ENCODE measurements at places on chromosomes 13 and 19. TPM values are rescaled to one million over a fixed set of nuclear protein-coding genes. Genes with fewer than 3 reads are reported as not detected.

PSG11 gene
- not detected for total RNA-seq

RFXANK gene
- total RNA-seq: 83.8 TPM

IL4I1 gene
- 16.7 TPM for total RNA-seq

KLK1 gene
- total RNA-seq: 2.3 TPM

GRCh38 chr13:76471486-76471885 lies 414.7 kb downstream of the KCTD12 start:
- H3K27me3 ChIP-seq: peaks cover 9% of the 10 kb centered on the region
- H3K36me3 ChIP-seq: no peaks in the 10 kb centered on the region
- no peak for DNase-seq
- H3K4me1 ChIP-seq: no peaks in the 10 kb centered on the region

DNA sequence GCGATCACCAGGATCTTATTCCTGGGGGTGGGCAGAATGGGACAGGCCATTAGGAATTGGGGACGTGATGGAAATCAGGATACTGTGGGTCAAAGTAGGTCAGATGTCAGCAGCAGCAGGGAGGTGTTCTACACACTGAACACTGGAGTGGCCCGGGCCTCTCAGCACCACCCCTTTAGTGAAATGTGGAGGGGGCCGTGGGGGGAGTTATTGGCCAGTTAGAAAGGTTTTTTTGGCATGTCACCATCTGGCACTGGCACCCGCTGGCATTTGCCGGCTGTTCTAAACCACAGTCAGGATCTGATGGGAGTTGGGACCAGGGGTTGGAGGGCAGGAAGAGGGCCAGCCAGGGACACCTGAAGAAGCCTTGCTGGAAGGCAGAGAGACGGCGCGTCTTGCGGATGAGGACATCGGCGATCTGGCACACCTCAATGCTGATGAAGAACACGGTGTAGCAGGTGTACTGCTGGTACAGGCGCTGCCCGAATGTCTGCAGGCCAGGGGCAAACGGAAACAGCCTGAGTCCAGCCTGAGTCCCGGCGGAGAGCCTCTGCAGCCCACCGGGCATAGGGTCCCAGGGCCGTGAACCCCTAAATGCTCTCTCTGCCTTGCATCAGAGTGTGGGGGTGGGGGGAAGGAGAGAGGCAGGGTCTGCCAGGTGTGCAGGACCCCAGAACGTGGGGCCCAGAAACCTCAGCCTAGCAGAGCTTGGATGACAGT lies 5.8 kb downstream of the TMEM147 start:
- DNase-seq: no peak
- H3K27me3 ChIP-seq: no peaks in the 10 kb centered on the region
- H3K4me3 ChIP-seq: no peak overlapping the region
- H3K36me3 ChIP-seq: peaks cover 2% of the 10 kb centered on the region

GRCh38 chr13:75175575-75175974 lies 306.4 kb downstream of the TBC1D4 start:
- H3K36me3 ChIP-seq: no peaks in the 10 kb centered on the region
- H3K4me3 ChIP-seq: no peak overlapping the region
- H3K4me1 ChIP-seq: peaks cover 4% of the 10 kb centered on the region

DNA sequence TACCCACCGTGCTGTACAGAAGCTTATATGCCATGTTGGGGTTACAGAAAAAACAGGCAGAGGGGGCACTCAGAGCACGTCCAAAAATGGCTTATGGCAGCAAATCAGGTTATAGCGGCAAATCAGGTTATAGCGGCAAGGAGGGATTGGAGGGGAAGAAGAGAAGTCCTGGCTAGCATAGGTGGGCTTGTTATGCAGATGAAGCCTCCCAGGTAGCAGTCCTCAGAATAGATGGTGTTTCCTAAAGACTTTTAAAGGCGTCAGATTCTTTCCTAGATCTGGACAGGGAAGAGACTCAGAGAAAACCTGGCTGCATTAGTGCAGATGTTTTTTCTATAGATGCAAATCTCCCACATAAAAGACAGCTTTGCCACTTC lies 19.8 kb upstream of the PLEKHF1 start:
- H3K27ac ChIP-seq: no peak overlapping the region
- DNase-seq: no peak
- no peaks in the 10 kb centered on the region for H3K27me3 ChIP-seq
- peaks cover 17% of the 10 kb centered on the region for H3K4me1 ChIP-seq
- H3K4me3 ChIP-seq: peak overlapping the region; percentile 78

DNA sequence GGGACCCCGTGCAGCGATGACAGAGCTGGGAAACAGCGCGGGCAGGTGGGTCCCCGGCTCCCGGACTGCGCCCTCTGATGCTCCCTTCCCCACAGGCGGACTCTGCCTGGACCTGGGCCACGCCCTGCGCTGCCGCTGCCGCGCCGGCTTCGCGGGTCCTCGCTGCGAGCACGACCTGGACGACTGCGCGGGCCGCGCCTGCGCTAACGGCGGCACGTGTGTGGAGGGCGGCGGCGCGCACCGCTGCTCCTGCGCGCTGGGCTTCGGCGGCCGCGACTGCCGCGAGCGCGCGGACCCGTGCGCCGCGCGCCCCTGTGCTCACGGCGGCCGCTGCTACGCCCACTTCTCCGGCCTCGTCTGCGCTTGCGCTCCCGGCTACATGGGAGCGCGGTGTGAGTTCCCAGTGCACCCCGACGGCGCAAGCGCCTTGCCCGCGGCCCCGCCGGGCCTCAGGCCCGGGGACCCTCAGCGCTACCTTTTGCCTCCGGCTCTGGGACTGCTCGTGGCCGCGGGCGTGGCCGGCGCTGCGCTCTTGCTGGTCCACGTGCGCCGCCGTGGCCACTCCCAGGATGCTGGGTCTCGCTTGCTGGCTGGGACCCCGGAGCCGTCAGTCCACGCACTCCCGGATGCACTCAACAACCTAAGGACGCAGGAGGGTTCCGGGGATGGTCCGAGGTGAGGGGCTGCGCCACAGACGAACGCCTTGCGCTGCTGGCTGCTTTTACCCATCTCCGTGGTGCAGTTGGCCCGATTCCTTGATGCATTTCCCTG lies 7.8 kb upstream of the SELENOV start:
- DNase-seq: peak; percentile 71
- no peaks in the 10 kb centered on the region for H3K36me3 ChIP-seq
- no peak overlapping the region for H3K27ac ChIP-seq
- H3K27me3 ChIP-seq: peaks cover 59% of the 10 kb centered on the region

DNA sequence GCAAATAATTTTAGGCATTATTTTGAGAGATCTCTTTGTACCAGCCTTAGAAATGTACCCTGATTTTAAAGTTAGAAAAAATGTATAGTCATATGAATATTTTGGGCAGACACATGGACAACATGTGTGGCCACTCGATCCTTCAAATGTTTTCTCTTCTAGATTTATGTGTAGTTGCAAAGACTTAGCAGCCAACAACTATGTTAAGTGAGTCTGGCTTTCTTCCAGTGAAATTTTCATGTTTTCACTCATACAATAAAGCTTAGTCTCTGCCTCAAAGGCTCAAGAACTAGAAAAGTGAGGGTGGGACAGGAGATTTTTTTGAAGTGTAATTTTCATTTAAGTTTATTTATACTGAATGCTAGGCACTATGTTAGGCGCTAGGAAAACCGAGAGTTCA lies 207.7 kb upstream of the DACH1 start:
- H3K4me1 ChIP-seq: no peaks in the 10 kb centered on the region
- no peaks in the 10 kb centered on the region for H3K27me3 ChIP-seq
- no peak overlapping the region for H3K27ac ChIP-seq
- no peak for DNase-seq

- H3K27ac ChIP-seq: no peak overlapping the region
- no peaks in the 10 kb centered on the region for H3K4me1 ChIP-seq
- no peak for DNase-seq
- no peaks in the 10 kb centered on the region for H3K27me3 ChIP-seq
- no peaks in the 10 kb centered on the region for H3K36me3 ChIP-seq
- no peak overlapping the region for H3K4me3 ChIP-seq
Measured at GRCh38 chr19:31510635-31511034, 161.4 kb upstream of the TSHZ3 start.

- H3K4me3 ChIP-seq: no peak overlapping the region
- no peak overlapping the region for H3K27ac ChIP-seq
- no peaks in the 10 kb centered on the region for H3K36me3 ChIP-seq
- DNase-seq: no peak
- H3K27me3 ChIP-seq: no peaks in the 10 kb centered on the region
Measured at GRCh38 chr13:80668452-80668851, 327.5 kb upstream of the SPRY2 start.

GRCh38 chr19:13827656-13828055 lies 32.4 kb downstream of the ZSWIM4 start:
- no peak for DNase-seq
- no peak overlapping the region for H3K4me3 ChIP-seq
- no peaks in the 10 kb centered on the region for H3K27me3 ChIP-seq
- no peak overlapping the region for H3K27ac ChIP-seq
- peaks cover 1% of the 10 kb centered on the region for H3K36me3 ChIP-seq
- H3K4me1 ChIP-seq: peaks cover 6% of the 10 kb centered on the region

Measured in activated T-cell treated with anti-CD3 and anti-CD28 coated beads, Interleukin-2, amount 50 U/mL, for 72 hours (primary cell).